HAP-1 (cell line): ENCODE measurements at places on chromosomes 2 and 18.

- DNase-seq = no peak
Observed at GRCh38 chr18:21309248-21309647, 67.2 kb downstream of the GREB1L start.

DNA sequence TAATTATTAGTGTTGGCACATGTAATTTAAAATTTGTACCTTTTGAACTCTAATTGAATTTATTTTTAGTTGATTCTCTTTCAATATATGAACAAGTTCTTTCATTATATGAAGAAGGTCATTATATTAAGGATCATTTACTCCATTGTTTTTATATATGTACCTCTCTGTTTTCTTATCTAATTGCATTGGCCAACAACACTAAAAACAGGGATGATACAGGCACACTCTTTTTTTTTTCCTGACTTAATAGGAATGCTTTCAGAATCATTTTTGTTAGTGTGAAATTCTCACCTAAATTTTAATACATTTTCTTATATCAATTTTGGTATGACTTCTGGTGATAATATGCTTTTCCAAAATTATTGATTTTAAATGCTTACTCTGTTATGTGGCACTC, 75.0 kb upstream of the SCN1A start:
- DNase-seq = no peak

DNA sequence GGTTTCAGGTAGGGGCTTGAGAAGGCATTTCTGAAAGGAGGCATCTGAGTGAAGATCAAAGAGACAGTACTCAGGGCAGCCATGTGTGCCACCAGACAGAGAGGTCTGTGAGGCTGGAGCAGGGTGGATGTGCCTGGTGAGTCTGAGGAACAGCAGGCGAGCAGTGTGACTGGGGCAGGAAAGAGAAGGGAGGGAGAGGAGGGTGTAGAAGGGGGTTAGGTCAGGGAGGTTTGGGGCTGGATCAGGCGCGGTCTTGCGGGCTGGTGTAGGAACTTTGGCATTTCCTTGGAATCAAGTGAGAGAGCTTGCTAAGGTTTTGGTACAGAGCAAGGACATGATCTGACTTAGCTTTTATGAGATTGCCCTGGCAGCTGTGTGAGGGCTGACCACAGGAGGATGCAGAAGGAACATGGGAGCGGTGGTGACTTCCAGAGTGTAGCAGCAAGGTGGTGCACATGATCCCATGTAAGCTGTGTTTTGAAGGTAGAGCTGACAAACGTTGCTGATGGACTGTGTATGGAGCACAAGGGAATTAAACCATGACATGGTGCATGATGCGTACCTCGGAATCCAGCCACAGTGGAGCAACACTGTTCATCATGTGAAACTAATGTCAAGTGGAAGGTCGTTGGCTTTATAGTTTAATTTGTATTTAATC, 13.9 kb downstream of the RAB31 start:
- no peak for DNase-seq

DNA sequence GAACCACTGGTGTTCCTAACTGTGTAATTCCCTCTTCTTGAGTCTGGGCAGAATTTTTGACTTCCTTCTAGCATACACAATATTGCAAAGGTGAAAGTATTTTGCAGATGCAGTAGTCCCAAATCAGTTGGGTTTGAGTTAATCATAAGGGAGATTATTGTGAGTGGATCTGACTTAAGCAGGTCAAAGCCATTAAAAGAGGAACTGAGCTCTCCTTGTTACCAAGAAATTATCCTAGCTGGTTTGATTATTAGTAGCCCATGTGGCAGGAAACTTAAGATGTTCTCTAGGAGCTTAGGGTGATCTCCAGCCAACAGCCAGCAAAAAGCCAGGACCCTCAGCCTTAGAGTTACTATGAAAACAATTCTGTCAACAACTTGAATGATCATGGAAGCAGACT, 221.8 kb downstream of the RPIA start:
- no peak for DNase-seq

GRCh38 chr2:223779877-223780276, 57.5 kb downstream of the AP1S3 start:
- peak; percentile 63 for DNase-seq

DNA sequence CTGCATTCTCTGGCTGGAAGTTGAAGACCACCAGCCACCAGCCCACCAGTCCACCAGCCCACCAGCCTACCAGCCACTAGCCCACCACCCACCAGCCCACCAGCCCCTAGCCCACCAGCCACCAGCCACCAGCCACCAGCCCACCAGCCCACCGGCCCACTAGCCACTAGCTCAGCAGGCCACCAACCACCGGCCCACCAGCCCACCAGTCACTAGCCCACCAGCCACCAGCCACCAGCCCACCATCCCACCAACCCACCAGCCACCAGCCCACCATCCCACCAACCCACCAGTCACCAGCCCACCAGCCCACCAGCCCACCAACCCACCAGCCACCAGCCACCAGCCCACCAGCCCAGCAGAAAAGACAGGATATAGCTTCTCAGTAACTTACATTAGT, 18.6 kb upstream of the TMEM131 start:
- DNase-seq = no peak

- DNase-seq = peak; percentile 66
Observed at GRCh38 chr18:37577051-37577611, 11.5 kb upstream of the CELF4 start.

- no peak for DNase-seq
Observed at GRCh38 chr2:159849160-159849813, 51.3 kb upstream of the CD302 start.

DNA sequence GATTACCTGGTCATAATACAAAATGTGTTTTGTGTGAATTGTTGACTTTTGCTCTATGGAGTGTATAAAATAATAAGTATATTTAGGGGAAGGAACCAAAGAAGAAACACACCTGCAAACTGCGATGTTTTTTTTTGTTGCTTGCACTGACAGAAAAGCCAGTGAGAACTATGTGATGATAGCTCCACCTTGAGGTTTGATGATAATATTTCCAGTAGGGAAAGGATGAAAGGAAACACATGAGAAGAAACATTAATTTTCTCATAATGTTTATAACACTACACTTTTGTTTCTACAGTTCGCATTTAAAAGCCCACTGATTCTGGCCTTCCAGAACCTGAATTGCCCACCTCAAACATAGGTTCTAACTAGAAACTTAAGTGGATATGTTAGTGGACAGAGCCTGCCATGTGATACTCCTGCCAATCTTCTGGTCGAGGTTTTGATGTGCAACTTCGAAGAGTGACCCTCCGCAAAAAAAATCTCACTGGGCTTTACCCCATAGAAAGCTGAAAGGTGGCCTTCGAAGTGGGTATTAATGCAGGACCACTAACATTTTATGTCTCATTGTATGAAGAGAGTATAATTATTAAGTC, 476.4 kb upstream of the SPHKAP start:
- DNase-seq = peak; percentile 28

DNA sequence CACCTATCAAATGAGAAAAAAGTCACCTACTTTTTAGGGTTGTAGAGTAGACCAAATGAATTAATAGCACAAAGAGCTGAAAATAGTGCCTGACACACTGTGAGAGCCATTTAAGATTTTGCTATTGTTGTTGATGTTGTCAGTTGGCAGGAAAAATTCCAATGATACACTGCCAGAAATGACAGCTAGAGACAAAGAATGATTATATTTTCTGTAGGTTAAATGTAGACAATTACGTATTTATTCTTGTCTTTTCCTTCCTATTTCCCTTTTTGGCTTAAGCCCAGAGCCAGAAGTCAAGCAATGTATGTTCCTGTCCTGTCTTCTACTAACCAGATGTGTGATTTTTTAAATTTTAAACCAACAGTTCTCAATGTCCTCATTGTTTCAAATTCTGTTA, 17.2 kb downstream of the NRXN1 start:
- DNase-seq = no peak

GRCh38 chr2:121293450-121294325, 8.7 kb upstream of the TFCP2L1 start:
- no peak for DNase-seq
